ENCODE measurements at places on chromosomes 1 and 21.

- no peak for DNase-seq
Observed at GRCh38 chr1:5507340-5507739, 484.9 kb downstream of the NPHP4 start.

DNA sequence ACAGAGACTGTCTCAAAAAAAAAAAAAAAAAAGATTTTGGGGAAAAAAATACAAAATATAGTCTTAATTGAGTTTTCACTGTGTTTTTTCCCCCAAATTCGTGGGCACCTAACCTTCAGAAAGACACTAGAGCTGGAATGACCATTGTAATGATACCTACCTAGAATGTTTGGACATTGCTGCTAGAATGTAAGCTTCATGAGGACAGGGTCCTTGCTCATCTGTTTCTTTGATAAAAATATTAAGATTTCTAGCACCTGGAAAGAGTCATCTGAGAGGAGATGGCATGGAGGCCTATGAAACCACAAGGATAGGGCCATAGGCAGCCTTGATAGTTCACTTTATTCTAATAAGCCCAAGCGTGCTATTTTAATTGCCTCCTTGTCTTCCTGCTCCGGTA is 6.5 kb downstream of the LRRC8D start:
- DNase-seq = no peak

DNA sequence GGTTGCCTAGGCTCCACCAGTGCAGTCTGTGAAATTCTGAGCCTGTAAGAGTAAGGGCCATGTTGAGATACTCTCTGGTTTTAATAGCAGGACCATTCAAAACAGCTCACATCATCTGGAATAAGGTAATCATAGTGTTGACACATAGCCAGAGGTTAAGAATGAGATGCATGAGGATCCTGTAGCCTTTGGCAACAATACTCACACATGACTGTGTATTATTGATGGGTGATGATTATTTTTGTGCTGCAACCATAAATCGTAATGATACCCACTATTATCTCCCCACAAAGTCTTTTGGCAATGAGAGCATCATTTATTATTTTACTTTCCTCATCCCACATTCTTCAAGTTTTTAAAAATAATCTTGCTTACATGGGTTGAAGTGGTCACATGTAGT is 35.5 kb downstream of the KCNK2 start:
- no peak for DNase-seq

GRCh38 chr1:178536844-178537371 is 24.0 kb downstream of the TEX35 start:
- DNase-seq = no peak

DNA sequence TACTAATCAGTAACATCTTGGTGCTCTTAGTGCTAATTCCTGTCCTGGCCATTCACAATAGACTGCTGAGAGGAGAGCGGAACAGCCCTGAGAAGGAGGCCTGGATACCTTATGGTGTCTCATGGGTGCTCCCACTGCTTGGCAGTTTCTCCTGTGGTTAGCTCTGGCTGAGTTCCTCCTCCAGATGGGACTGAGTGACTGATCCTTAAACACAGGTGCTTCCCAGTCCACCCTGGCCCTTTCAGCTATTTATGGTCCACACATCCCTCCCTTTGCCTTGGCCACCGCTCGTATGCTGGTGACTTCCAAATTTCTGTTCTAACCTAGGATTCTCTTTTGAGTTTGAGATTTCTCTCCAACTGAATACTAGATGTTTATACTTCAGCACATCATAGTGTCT is 157.0 kb upstream of the CACNA1E start:
- DNase-seq = no peak

All from NCI-H187 treated with DMSO at 0.1 percent for 48 hours (cell line).